ENCODE measurements at places on chromosomes 3 and 15.

DNA sequence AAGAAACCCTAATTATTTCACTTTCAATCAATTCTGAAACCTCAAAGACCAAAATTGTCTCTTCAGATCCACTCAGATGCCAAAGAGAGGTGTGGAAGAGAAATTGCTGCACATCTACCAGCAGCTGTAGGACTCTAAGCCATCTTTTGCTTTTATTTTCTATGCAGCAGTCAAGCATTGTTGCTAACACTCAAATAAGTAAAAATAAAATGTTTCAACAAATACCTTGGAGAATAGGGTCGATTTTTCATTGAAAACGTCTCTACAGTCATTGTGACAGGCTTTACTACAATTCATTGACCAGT is 66.4 kb upstream of the CFAP20DC start:
- no peak for DNase-seq

DNA sequence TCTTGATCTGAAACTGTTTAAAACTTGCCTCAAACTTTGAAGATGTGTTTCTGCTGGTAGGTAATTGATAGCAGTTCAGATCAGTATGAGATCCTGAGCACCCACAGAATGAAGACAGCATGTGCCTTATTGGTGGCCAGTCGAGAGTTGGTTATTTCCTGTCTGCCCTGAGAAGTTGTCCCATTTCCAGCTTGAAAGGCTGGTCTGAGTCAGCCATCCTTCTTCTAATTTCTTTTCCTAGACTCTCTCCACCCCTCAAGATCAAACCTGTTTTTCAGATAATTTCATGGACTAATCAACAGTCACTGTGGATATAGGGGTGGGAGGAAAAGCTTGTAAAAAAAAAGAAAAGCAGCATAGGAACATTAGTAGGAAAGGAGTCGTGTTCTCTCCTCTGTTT is 464.4 kb downstream of the FOXP1 start:
- no peak for DNase-seq

DNA sequence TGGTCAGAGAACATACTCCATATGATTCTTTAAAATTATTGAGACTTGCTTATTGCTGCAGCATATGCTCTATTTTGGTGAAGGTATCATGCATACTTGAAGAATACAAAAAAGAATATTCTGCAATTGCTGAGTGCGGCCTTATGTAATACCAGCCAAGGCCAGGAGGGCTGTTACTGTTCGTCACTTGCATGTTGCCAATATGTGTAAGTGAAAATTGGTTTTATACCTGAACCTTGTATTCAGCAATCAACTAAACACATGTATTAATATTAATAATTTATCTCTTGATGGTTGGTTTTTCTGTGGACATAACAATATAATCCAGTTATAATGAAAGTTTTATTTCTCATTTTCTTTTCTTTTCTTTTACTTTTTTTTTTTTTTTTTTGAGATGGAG is 13.9 kb upstream of the GABRA5 start:
- no peak for DNase-seq

- DNase-seq: no peak
Measured at GRCh38 chr3:117611211-117611610, 901.6 kb downstream of the TUSC7 start.

GRCh38 chr3:61807865-61808276 is 246.5 kb downstream of the PTPRG start:
- no peak for DNase-seq

DNA sequence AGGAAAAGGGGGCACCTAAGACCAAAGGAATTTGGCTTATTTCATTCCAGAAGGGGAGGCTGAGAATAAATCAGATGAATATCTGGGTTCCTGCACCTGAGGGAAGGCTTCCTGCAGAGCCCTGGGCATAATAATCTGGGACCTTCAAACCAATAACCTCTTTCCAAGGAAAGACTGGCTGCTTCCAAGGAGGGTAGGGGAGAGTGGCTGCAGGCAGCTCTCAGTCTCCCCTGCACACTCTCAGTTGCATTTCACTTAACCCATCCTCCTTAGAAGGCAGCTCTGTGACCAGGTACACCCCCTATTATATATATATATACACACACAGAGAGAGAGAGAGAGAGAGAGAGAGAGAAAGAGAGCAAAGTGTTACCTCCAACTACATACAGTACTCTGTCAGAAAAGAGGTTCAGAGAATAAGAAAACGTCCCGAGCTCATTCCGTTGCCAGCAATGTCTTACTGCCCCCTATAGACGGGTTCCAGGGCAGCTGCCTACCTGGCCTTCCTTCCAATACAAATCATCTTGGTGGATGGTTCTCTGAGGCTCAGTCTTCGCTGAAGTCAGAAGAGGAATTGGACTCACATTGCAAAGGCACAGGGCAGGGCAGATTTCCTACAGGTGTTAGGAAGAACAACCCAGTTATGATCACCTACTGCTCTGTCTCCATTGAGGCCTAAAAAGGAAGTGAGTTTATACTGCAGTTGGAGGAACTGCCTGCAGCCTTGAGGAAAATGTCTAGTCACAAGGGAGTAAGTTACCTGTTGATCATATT is 26.1 kb downstream of the CAPN3 start:
- no peak for DNase-seq

DNA sequence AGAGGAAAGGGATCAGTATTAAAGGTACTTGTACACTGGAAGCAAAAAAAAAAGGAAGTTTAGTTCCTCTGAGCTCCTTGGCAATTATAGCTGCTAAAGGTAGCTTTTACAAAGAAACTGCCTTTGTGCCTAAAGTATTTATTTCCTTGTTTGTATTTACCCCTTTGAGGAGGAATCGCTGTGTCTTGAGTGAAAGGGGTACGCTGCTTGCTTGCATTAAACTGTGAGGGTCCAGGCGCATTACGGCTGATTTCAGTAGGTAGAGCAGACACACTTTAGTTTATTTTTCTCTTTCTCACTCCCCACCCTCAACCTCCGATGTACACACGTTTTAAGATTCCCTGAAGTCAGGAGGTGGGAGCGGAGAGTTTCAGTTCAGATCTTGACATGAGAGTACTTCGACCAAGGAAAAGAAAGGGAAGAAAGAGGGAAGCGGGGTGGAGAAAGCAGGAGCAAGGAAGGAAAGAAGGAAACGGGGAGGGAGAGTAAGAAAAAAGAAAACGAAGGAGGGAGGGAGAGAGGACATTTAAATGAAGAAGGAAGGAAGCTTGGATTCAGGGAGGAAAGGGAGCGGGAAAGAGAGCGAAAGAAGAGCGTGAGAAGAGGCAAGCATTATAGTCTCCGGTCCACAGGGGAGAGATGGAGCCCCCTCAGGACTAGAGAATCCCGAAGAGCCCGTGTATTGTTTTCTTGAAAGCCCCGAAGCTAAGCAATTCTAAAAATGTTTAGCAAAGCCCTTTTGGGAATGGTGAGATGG is 1.2 kb upstream of the MME start:
- no peak for DNase-seq

DNA sequence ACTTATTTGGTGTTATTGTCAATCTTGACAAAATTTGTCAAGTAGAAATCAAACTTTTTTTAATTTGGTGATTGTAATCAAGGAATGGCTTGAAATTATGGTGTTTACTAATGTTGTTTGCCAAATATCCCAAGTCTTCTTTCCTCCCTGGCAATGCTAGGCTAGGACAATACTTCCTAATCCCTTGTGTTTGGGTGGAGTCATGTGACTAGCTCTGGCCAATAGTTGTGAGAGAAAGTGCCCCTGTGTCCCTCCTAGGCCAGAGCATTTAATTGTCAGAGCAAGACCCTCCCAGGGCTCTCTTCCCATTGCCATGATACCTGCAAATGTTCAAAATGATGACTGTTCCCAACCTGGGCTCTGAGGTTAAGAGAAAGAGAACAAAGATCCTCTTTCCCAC is 132.7 kb downstream of the ANXA2 start:
- DNase-seq: no peak

- DNase-seq: no peak
Measured at GRCh38 chr3:187445356-187445755, 77.2 kb downstream of the RTP4 start.

Measured in T-helper 17 cell (primary cell).